ENCODE measurements at places on chromosomes 12 and 14. TPM values are rescaled to one million over a fixed set of nuclear protein-coding genes. Genes with fewer than 3 reads are reported as not detected.

- DNase-seq: no peak
Measured at GRCh38 chr12:97476255-97476654, 13.7 kb downstream of the RMST start.

DNA sequence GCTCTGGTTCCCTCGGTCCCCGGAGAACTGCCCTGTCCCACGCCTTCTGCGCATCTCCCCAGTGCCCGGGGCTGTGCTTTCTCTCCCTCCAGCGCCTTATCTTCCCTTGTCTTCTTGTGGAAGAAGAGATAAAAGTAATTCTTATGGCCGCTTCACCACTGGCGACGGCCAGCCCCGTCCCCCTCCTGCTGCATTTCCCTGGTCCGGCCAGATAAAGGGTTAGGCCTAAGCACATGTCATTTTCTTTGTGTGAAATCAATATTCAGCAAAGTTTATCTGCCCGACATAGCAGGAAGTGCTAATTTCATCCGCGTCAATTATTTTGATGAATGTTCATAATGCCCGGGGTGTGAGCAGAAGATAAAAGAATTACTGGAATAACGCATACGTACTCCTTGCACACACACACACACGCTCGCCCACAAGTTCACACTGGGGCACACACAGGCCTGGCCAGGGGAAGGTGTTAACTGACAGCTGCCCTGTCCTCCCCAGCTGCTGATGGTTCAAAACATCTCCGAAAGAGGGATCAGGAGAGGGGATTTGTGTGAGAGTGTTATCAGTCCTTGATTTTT, 177.7 kb upstream of the LHX5 start:
- no peak for DNase-seq

GRCh38 chr14:40987481-40987880, 619.2 kb upstream of the LRFN5 start:
- no peak for DNase-seq

DNA sequence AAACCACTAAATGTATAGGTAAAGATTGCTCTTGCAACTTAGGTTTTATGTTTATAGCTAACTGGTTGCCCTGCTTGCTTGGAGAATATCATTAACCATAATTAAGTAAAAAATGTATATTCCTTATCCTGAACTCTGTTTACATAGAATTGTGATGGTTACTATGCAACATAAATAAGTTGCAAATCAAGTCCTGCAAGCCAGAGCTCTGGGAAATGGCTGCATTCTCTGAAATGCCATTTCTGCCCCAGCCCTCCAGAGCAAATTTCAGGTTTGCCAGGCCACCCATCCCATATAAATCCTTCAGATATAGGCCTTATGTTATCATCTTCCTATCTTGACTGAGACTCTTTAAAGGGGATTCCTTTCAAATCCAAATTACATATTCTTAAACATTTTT, 118.4 kb upstream of the MYF6 start:
- no peak for DNase-seq

- DNase-seq: no peak
Measured at GRCh38 chr14:78588906-78589305, 418.7 kb downstream of the NRXN3 start.

DNA sequence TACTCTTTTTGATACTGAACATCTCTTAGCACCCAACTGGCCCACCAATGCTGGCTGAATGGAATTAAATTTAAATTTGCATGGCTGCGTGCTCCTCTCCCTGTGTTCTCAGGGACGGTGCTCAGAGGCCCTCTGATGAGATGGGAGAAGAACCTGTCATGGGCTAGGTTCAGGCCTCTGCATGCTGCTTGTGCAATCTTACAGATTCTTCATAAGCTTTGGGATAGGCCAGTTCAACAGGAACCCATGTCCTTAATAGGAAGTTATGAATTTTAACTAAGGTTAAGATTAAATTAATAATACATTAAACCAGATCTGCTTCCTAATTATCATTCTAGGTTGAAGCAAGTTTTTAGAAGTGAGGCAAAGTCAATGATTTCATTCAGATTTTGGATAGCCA, 119.7 kb upstream of the LRIG3 start:
- no peak for DNase-seq

DNA sequence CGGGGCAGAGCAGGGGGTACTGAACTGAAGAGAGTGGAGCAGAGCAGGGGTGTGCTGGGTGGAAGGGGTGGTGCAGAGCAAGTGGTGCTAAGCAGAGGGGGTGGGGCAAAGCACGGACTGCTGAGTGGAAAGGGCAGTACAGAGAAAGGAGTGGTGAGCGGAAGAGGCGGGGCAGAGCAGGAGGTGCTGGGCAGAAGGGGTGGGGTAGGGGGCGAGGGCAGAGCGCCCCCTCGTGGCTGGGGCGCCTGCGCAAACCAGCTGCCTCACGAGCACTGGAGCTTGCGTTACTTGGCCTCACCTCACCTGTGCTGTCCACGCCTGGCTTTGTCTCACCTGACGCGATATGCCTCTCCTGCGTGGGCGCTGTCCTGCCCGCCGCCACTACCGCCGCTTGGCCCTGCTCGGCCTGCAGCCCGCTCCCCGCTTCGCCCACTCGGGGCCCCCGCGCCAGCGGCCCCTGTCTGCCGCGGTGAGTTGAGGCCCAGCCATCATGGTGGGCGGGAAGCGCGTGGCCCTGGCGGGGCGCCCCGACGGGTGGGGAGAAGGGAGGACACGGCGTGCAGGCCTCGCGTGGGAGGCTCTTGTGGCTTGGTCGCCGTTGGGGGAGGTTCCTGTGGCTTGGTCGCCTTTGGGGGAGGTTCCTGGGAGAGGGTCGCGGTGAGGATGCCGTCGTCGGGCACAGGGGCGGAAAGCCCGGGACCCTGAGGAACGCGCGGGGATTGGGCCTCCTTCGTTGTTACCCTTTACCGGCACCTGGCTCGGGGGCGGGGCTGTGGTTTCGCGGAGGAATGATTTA, at the start of gene COX8C:
COX8C (plus strand) TSS at position 257 of the 796 bp plus-strand sequence; CDS start at position 344, 87 bp downstream.
- peak; percentile 56 for DNase-seq

GRCh38 chr14:92846162-92846897, 52.2 kb downstream of the GOLGA5 start:
- DNase-seq: no peak

GRCh38 chr12:57090924-57091637, 2.2 kb downstream of the NAB2 start:
- DNase-seq: peak; percentile 78

DNA sequence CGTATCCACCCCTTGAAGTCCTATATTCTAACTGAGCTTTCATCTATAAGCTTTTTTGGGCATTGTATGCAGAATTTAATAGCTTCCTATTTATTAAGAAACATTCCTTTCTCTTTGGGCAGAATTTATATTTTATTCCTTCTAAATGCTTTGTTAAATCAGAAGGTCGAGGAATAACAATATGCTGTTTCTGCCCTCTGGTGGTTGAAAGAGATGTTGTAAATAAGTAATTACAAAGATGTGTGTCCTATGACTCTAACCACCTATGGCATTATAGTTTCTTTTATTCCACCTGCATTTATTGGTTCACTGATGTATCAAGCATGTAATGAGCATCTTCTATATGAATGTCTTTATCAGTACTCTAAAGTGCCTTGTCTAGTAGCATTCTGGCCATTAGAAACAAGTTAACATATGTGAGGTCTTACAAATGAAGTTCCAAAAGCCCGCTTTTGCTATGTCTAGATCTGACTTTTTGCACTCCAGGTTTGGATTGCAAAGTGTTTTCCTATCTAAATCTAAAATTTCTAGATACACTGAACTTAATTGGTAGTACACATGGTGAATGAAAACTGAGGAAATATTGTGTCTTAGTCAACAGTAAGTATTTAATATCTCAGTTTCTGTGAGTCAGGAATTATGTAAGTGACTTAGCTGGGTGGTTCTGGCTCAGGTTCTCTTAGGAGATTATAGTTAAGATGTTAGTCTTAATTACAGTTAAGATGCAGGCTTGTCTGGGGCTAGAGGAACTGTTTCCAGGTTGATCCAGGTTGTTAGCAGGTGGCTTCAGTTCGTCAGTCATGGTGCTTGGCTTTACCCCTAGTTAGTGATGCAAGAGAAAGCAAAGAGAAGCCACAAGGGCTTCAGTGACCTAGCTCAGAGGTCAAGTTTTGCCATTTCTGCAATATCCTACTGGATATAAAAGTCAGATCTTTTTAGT, 57.5 kb downstream of the PLEKHA5 start:
- no peak for DNase-seq

GRCh38 chr12:67355428-67356379, 86.5 kb downstream of the CAND1 start:
- no peak for DNase-seq

DNA sequence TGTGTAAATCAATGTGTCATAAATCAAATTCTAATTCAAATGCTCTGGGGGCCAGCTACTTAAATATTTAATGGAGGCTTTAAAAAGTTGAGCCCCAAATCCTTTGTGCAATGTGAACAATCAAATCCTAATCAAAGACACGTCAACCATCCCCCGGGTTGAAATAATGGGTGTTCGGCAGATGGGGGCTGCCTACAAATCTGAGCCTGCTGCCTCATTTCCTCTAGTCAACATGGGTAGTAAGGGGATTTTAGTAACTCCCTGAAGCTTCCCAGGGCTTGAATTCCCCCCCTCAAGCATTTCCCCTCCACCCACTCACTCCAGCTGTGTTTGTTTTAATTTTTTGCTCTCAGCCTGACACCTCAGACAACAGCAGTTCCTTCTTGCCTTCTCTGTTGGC, 37.8 kb downstream of the SRRM4 start:
- DNase-seq: no peak

DNA sequence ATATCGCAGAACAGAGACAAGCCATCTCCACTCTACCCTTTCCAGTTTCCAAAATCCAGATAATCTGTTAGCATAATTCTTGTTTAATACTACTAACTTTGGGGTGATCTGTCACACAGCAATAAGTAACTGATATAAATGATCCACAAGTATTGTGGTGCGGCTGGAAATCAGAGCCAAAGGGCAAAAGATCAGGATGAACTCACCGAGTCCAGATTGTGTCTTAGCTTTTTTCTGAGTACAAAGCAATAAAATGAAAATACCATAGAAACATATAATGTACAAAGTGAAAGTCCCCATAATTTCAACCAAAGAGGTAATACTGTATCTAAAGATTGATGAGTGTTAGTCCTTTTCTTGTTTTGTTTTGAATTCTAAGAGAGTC, 17.4 kb downstream of the HECTD1 start:
- DNase-seq: no peak

DNA sequence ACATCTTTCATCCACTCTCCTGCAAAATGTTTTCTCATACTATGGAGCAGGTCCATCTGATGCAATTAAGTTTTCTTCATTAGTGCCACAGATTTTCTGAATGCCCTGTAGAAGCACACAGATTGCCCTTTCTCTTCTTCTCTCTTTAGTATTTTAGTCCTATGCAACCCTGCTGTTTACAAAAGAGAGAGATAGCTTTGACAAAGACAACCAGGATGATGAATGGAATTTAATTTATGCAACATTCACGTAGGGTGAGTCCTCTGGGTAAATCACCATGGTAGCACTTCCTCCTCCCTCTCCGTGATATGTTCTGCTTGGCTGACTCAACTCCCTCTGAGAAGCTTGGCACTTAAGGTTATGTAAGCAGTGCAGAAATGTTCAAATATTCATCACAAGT, 400.9 kb upstream of the PDE3A start:
- no peak for DNase-seq

GRCh38 chr12:57730336-57731067, 8.0 kb downstream of the AGAP2 start:
- no peak for DNase-seq

The MUCL1 gene
- polyA plus RNA-seq: 1.5 TPM

The PSMC6 gene
- 84.8 TPM for polyA plus RNA-seq

The LMNTD1 gene
- polyA plus RNA-seq: not detected

The KRT75 gene
- polyA plus RNA-seq: 0.07 TPM

The SLC6A12 gene
- polyA plus RNA-seq: 0.20 TPM

The CEP170B gene
- 8.4 TPM for polyA plus RNA-seq

All from right cardiac atrium (tissue), 5 donors.